ENCODE measurements at places on chromosomes 13 and 19.

DNA sequence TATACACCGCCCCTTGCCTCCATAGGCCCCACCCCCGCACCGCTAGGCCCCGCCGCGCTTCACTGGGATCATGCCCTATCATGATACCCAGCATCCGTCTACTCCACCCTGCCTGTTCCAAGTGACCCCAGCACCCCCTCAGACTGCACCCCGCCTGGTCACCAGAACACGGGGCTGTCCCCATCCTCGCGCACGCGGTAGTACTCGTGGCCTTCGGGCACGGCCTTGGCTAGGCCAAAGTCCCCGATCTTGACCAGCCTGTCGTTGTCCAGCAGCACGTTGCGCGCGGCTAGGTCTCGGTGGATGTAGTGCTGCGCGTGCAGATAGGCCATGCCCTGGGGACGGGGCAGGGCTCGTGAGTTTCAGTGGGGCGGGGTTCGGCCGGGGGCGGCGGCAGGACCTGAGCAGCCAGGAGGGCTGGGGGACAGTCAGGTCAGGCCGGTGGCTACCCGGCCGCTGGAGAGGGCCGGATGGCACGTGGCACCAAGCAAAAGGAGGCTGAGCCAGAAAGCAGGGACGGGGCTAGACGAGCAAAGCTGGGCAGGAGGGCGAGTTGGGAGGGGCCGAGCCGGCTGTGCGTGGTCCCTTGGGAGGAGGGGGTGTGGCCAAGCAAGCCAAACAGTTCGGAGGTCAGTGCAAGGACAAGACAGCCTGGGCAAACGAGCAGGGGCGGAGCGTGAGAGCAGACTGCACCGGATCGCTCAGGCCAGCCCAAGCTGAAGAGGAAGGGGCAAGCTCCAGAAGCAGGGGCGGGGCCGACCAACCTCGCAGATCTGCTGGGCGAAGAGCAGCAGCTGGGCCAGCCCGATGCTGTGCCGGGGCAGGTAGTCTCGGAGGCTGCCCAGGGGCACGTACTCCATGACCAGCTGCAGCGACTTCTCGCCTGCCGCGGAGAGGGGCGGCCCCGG is 13.6 kb upstream of the ICAM3 start:
- DNase-seq: no peak

GRCh38 chr13:102875256-102875655 is 29.4 kb downstream of the ERCC5 start:
- no peak for DNase-seq

DNA sequence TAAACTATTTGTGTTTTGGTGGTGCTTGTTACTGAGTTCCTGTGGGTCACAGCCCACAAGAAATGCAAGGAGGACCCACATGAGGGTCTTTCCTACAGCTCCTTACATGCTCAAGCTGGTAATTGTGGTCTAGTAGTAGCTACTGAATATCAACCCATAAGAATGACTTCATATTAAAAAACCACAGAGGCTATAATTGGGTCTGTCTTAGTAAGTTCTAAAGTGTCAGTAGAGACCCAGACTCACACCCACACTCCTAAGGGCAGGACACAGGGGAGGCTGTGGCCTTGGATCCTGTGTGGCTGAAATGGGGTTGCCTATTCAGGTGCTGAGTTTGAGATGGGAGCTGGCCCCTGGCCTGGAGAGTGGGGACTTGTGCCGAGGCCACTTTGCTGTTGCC is 19.6 kb downstream of the TFDP1 start:
- no peak for DNase-seq

DNA sequence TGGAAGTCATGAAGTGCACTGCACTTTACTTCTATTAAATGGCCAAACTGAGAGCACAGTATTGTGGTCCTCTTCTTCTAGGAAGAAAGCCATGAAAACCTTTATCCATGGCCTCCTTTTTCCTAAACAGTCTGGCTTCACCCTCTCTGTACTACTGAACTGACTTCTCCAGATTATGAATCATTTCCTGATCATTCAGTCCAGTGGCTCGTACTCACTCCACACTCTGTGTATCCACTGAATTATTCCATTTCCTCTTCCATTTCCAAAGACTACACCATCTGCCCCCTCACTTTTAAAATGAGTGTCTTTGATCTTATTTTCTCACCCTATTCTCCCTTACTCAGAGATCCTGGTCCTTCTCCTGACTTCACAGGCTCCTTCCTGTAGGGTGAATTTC is 29.7 kb upstream of the FREM2 start:
- DNase-seq: no peak

DNA sequence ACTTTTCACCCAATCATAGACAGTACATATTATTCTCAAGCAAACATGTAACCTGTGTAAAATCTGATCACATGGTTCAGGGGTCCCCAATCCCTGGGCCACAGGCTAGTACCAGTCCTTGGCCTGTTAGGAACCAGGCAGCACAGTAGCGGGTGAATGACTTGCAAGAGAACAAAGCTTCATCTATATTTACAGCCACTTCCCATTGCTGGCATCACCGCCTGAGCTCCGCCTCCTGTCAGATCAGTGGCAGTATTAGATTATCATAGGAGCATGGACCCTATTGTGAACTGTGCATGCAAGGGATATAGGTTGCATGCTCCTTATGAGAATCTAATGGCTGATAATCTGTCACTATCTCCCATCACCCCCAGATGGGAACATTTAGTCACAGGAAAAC is 133.1 kb downstream of the MAB21L1 start:
- DNase-seq: no peak

DNA sequence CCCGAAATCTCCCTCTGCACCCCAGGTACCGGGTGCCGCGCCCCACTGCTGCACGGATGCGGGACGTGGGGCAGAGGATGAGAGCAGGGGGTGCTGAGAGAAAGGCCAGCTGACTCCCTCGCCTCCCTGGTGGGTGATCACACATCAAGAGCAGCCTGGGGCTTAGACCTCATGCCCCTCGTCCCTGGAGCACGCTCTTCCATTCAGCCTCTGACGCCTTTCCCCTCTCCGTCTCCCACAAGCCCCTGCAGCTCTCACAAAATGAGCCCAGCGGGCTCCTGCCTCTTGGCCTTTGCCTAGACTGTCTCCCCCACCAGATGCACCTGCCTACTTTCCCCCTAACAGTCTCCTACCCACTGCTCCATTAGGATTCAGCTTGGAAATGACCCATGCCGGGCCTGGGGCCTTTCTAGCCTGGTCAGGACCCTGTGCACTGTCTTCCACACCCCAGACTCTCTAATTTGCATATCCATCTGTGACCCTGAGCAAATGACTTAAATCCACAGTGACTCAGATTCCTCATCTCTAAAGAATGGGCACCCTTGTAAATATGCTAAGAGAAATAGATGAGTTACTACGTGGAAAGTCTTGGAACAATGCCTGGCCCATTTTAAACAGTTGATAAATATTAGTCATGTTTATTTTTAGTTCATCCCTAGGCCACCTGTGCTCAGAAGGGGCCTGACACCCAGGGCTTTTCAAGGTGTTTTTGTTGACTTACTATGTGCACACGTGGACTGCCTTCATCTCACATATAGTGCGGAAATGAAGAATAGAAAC is 582 bp upstream of the PTPRH start:
- DNase-seq: no peak

DNA sequence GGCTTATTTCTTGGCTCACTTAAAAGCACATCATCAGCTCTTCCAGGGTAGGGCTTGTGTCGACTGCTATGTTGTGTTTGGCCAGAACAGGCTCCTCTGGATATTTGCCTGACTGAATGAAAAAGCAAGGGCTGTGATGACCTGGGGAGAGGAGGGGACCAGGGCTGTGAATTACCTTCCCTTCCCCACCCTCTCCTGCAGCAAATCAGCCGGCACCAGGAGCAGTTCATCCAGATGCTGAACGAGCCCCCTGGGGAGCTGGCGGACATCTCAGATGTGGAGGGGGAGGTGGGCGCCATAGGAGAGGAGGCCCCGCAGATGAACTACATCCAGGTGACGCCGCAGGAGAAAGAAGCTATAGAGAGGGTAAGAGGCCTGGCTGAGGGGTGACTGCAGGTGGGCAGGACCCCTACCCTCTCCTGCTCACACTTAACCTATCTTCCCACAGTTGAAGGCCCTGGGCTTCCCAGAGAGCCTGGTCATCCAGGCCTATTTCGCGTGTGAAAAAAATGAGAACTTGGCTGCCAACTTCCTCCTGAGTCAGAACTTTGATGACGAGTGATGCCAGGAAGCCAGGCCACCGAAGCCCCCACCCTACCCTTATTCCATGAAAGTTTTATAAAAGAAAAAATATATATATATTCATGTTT is 4.4 kb downstream of the GADD45GIP1 start:
- no peak for DNase-seq

DNA sequence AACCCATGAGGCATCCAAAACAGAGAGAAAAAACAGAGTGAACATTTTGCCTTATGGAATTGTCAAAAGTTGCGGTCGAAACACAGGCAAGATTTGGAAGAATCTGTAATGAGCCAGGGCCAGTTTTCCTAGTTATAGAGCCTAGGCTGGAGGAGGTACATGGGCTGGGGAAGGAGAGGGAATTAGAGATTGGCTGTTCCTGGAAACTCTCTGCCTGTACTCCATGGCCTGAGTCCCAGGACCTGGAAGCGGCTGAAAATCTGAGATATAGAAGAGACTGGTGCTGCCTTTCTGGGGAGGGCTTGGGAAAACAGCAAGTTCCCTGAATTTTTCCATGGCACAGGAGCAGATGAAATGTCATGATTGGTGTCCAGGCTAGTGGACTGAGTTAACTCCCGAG is 122.8 kb upstream of the KLF12 start:
- no peak for DNase-seq

DNA sequence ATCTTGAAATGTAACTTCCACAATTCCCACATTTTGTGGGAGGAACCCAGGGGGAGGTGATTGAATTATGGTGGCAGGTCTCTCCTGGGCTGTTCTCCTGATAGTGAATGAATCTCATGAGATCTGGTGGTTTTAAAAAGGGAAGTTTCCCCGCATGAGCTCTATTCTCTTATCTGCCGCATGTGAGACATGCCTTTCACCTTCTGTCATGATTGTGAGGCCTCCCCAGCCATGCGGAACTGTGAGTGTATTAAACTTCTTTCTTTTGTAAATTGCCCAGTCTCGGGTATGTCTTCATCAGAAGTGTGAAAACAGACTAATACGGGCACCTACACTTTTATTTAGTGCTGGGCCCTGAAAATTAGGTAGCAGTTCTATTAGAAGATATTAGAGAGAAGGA is 45.8 kb downstream of the TNFSF13B start:
- DNase-seq: no peak

DNA sequence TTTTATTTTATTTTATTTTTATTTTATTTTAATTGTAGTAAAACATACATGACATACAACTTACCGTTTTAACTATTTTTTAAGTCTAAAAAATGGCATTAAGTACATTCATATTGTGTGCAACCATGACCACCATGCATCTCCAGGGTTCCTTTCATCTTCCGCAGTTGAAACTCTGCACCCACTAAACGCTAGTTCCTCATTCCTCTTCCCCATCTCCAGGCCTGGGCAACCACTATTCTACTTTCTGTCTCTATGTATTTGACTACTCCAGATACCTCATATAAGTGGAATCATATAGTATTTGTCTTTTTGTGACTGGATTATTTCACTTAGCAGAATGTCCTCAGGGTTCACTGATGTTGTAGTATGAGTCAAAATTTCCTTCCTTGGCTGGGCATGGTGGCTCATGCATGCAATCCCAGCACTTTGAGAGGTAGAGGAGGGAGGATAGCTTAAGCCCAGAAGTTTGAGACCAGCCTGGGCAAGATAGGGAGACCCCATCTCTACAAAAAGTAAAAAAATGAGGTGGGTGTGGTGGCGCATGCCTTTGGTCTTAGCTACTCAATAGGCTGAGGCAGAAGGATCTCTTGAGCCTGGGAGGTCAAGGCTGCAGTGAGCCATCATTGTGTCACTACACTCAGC is 55.7 kb upstream of the ZNF507 start:
- no peak for DNase-seq

GRCh38 chr19:16397791-16398529 is 73.3 kb downstream of the KLF2 start:
- no peak for DNase-seq

DNA sequence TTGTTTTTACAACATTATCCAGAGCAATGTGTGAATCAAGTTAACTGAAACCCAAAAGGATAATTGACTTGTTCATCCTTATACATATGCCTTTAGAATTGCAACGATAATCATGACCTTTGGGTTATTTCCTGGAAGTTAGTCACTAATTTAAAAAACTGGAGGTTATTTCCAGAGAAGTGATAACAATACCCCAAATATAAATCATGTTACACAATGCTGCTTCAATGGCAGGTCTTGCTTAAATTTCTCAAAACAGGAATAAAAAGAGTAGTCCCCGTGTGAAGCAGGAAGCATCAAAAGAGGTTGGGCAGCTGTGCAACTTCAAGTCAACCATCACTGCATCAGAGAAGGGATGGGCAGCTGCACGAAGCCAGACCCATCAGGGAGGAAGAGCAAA is 134.4 kb downstream of the EFNB2 start:
- no peak for DNase-seq

- no peak for DNase-seq
These were observed 7.7 kb downstream of the KASH5 start for GRCh38 chr19:49395581-49396407.

GRCh38 chr13:113183450-113184129 is 24.9 kb downstream of the PCID2 start:
- DNase-seq: no peak
